ENCODE measurements at places on chromosomes 12 and 14.

GRCh38 chr12:39807043-39807442, 187.4 kb upstream of the ABCD2 start:
- DNase-seq = no peak

DNA sequence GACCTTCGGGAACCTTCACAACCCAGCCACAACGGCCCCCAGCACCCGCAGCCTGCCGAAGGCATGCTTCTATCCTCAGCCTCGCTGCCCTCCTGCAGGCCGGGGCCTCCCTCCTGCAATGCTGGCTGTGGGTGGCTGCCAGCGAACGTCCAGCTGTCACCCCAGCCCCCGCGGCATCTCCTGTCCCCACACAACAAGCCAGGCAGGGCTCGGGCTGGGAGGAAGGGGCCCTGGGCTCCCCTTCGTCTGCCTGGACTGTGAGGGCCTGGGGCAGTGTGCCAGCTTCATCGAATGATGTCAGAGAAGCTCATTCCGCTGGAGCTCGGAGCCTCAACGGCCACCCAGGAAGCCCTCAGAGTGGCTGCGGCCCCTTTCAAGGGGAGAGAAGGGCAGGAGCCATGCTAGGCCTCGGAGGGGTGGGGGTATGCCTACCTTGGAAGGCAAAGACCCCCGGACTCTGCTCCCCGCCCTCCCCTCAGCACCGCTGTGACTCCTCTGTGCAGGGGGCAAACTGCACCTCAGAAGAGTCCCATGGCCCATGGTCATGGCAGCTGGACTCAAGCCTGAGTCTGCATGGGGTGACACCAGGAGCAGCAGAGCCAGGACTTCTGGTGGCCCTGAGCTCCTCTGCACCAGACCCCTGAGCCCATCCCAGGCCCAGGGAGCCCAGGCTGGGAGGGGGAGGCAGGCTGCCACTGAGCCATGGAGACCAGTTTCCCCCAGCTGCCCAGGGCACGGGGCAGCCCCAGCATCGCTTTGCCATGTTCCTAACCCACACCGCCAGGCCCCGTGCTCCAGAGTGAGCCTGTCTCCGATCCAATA, 24.7 kb upstream of the C14orf180 start:
- no peak for DNase-seq

DNA sequence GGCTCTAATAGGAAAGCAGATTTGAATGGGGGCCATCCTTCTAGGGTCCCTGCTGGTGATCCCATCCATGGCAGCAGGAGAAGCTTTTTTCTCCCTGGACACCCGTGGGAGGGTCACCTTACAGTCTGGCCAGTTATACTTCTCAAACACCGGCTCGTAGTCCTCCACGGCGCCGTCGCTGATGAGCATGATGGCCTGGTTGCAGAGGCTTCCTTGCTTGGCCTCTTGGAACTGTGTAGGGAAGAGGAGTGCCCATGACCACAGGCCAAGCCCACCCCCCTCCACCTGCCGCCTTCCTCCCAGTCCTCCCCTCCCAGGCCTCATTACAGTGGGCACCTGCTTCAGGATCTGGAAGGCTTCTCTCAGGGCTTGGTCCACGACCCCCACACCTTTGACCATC, 33.8 kb downstream of the CACNA2D4 start:
- no peak for DNase-seq

DNA sequence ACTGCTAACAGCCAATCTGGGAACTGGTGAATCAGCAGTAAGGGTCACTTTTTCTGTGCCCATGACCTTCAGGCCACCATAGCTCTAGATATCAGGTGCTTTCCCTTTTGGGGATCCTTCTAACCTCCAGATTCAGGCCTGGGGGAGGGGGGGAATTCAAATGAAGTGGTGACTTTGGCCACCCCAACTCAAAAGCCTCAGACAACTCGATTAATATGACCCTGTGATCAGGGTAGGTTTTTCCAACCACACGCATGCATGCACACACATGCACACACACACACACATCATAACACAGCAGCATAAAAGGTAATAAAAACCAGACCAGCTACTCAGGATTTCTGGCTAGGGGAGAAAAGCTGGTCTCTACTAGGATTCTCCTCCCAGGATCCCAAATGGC, 5.3 kb downstream of the TBX3 start:
- no peak for DNase-seq

GRCh38 chr14:94670692-94671285, 58.6 kb downstream of the SERPINA3 start:
- peak; percentile 32 for DNase-seq

GRCh38 chr12:14868916-14869506, 16.6 kb downstream of the MGP start:
- no peak for DNase-seq

GRCh38 chr12:88153959-88154358, 11.9 kb downstream of the TMTC3 start:
- no peak for DNase-seq

DNA sequence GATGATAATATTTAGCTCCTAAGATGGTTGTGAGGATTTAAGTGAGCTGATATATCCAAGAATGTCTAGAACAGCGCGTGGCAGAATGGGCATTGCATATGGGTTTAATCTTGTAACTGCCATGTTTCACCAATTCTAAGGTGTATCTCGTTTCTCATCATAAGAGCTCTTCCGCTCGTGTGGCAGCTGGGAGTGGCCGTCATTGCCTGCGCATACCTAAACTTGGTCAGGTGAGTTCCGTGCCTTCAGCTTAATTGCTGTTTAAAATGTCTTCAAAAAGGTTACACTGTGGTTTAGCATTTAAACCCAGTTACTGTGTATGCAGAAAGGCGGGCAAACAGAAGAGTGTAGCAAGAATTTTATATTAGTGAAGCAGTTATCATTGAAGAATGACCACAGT, 4.5 kb upstream of the AQP2 start:
- no peak for DNase-seq

GRCh38 chr12:68904351-68904962, 28.5 kb downstream of the CPM start:
- no peak for DNase-seq

- DNase-seq = peak; percentile 45
These were observed 68.5 kb upstream of the CAPRIN2 start for GRCh38 chr12:30823156-30823699.

DNA sequence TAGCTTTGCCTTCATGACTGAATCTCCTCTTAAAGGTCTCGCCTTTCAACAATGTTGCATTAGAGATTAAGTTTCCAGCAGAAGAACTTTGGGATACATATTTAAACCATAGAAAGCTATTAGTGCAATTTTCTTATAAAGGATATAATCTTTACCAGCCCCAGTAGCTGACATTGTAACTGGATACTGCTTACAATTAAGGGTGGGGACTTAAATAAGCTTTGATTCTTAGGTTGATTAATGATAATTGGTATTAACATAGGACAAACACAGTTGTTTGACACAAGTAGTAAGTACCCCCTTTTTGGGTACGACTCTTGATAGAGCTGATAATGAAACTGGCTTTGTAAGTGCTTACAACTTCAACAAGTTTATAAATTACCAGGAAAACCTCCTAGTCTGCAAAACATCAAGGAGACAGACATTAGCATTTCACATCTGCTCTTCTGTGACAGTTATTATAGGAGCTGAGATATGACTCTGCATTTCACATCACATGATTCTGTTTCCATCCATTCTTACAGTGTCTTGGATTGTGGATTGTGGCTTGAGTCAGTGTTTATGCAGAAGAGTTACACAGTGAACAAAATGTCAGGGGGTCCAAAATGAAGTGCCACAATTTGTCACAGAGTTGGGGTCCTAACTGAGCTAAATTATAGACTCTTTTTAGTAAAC, 249.1 kb upstream of the E2F7 start:
- no peak for DNase-seq

GRCh38 chr12:121610239-121611149, 15.8 kb upstream of the ORAI1 start:
- no peak for DNase-seq

DNA sequence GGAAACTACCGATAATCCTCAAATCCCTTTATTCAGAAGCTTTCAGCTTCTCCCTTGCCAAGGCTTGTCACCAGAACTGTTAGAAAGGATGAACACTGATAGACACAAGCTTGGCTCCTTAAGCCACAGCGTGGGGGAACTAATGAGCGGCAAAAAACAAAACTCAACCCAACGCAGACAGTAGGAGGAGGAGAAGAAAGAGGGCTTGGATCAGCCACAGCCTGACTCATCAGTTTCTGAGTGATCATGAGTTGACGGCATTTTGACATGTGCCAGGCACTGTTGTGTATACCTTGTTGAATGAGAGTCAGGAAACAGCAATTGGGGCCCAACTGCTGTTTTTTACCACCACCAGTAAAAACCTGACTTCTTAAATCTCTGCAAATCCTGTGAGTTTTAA, 23.7 kb downstream of the PLXNC1 start:
- no peak for DNase-seq

GRCh38 chr12:541676-542324, 82.1 kb downstream of the B4GALNT3 start:
- no peak for DNase-seq

DNA sequence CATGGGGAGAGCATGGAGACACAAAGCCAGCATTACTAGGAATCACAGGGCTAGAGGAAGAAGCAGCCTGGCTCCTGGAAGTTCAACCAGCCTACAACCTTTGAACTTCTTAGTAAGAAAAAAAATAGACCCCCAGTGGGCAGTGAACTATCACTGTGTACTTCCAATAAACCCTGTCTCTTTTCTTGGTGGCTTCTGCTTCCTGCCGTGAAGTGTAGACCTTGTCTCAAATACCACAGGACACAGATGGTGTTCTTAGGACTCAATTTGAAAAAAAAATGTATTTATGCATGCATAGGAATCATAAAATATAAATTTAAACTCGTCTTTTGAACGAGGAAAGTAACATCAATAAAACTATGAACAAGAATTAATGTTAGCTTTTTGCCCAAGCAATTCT, 3.6 kb upstream of the PTGER2 start:
- no peak for DNase-seq

DNA sequence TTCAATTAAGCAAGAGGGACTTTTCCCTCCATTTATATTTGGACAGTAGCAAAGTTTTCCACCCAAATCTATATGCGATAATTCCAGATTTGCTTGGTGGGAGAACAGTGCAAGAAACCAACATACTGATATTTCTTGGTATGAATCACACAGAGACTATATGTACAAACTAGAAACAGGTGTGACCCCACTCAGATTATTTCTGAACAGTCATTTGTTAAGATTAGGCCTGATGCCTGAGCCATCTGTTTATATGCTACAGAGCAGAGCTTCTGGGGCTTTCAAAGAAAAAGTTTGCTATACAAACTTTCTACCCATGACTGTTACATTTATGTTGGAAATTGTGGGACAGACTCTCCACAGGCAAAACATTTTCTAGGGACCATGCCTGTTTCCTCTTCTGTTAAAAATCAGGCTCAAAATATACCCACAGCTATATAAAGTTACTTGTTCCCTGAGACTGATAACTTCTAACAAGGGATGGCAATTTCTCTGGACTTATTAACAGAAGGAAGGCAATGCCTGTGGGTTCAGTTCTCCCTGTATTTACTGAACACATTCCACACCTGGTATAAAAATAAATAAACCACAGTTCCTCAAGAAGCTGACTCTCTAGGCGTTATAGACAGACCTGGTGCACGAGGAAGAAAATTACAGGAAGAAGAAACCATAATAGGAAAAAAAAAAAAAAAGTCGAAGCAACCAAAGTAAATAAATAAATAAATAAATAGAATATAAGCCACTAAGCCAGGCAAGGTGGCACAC, 8.0 kb downstream of the PTPN21 start:
- no peak for DNase-seq

DNA sequence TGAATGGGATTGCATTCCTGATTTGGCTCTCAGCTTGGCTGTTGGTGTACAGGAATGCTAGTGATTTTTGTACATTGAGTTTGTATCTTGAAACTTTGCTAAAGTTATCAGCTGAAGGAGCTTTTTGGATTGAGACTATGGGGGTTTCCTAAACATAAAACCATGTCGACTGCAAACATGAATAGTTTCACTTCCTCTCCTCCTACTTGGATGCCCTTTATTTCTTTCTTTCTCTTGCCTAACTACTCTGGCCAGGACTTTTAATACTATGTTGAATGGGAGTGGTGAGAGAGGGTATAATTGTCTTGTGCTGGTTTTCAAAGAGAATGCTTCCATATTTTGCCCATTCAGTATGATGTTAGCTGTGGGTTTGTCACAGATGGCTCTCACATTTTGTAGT, 141.5 kb downstream of the CEP83 start:
- no peak for DNase-seq

All from ureter (tissue), 1 donor.